D721Med (cell line): ENCODE measurements at places on chromosomes 16 and 17.

DNA sequence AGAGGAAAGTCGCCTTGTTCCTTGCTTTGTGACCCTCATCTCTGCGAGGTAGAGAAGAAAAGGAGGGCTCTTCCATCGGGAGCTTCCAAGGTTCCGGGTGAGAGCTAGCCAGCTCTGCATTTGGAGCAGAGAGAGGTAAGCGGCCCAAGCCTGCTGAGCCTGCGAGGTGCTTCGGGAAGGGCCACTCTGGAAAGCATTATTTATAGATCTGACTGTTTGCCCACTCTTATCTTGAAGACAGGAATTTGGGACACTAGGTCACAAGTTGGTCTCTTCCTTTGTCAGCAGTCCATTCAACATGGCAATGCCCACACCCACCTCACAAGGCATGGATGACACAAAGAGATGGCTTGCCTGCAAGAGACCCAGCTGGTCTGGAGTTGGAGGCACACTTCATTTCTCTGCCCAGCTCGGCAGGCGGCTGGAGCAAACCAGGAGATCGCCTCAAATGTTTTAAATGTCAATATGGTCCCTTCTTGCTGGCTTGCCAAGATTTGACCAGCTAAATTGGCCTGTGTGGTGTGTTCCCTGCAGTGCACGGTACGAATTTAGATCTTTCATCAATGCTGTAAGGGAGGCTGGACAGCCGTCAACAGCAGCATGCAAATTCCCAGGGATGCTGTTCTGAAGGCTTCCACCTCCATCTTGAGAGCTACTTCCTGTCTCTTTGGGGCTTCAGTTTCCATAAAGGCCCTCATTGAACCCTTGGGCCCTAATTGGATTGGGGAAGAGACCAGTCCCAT lies 19.5 kb downstream of the CBX4 start:
- DNase-seq, result no peak

GRCh38 chr17:76447931-76448652 lies 4.9 kb downstream of the UBE2O start:
- DNase-seq, result no peak

GRCh38 chr16:9670033-9670432 lies 512.2 kb downstream of the GRIN2A start:
- no peak for DNase-seq

- no peak for DNase-seq
These were observed 171.7 kb downstream of the ZFHX3 start for GRCh38 chr16:72876221-72876620.

- DNase-seq, result no peak
These were observed 51.0 kb upstream of the MARCHF10 start for GRCh38 chr17:62859146-62859545.

- DNase-seq, result no peak
These were observed 36.6 kb upstream of the CARMIL2 start for GRCh38 chr16:67608364-67608763.

DNA sequence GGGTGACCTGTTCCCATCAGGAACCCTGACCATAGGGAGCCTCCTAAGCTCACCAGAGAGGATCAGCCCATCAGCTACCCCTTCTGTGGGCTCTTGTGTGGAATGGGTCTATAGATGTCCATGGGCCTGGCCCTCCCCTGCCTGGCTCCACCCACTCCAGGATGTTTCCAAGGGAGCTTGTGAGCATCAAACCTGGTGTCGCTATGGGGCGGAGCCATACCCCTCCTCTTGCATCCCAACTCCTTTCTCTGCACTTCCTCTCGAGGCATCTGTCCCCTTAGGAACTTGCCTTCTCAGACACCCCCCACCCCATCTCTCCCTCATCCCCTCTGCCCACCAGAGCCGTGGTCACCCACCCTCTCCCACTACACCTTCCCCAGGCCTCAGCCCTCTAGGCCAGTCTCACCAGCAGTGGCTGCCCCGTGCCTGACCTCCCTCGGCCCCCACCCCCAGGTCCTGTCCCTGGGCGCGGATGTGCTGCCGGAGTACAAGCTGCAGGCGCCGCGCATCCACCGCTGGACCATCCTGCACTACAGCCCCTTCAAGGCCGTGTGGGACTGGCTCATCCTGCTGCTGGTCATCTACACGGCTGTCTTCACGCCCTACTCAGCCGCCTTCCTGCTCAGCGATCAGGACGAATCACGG lies 10.4 kb downstream of the KCNH6 start:
- DNase-seq, result no peak

DNA sequence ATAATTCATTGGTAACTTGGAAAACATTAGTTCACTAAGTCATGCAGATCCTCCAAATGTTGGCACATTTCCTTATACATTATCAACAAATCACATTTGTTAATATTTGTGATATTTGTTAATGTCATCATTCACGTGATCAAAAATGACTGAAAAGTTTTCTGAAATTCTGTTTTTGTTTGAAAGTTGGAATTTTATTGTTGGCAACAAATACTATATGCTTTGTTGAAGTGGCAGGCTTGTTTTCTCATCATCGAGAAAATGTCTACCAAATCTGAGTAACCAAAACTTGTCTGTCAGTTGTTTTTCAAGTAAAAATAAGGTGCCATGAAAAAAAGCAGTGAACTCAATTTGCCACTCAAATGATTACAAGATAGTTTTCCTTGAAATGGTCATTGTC lies 62.8 kb downstream of the NACA2 start:
- DNase-seq, result no peak

GRCh38 chr16:71882505-71883167 lies 1.3 kb downstream of the ZNF821 start:
- no peak for DNase-seq
